ENCODE measurements at places on chromosomes 1 and 21. TPM values are rescaled to one million over a fixed set of nuclear protein-coding genes. Genes with fewer than 3 reads are reported as not detected.

The MNDA gene
- 26.0 TPM for total RNA-seq

- no peak for DNase-seq
Observed at GRCh38 chr21:29007810-29008209, 11.3 kb downstream of the RWDD2B start.

- no peak for DNase-seq
Observed at GRCh38 chr1:158140764-158141192, 39.9 kb upstream of the CD1D start.

DNA sequence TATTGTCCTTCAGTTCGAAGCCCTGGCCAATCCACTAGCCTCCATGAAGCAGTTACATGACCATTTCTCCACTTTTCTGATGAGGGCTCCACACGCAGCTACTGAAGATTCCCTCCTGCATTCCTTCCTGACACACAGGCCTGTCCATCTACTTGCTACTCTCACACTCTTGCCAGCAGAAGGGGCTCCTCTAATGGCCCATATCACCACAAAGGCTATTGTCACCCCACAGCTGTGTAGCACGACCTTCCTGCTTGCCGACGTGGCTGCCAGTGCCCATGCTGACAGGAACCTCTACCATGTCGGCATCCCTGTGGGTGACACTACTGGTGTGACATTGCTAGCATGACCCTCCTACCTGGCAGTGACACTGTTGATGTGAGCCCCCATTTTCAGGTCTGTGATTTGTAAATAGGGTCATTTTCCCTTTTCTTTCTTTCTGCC, 1528.6 kb upstream of the TPTE start:
- DNase-seq: no peak

- no peak for DNase-seq
Observed at GRCh38 chr1:45134461-45134873, 71.9 kb downstream of the ZSWIM5 start.

DNA sequence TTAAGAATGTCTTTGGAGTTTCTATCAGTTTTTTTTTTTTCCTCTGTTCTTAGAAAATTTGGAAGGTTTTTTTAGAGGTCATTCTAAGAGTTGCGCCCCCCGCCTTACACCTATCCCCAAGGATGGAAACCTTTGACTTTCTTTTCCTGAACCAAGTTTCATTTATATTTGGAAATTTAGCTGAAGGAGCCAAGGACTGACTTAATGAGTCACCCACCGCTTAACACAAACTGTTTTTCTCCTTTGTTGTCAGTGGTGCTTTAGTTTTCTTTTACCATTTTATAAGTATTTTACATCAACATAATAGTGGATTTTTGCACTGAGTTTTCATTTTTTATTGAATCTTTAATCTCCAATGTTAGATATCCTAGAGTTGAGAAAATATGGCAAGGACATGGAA, 25.3 kb downstream of the USP25 start:
- no peak for DNase-seq

The CA14 gene
- not detected for total RNA-seq

- no peak for DNase-seq
Observed at GRCh38 chr1:29687601-29688244, 451.4 kb downstream of the PTPRU start.

The FCRL4 gene
- not detected for total RNA-seq

The RNU1-2 gene
- total RNA-seq: under 0.01 TPM

GRCh38 chr1:168751195-168751650, 22.2 kb upstream of the DPT start:
- no peak for DNase-seq

The SPATA1 gene
- total RNA-seq: 0.31 TPM

- no peak for DNase-seq
Observed at GRCh38 chr1:68045511-68046180, 4.8 kb downstream of the DIRAS3 start.

GRCh38 chr1:233034836-233035235, 84.4 kb downstream of the NTPCR start:
- no peak for DNase-seq
